ENCODE measurements at places on chromosomes 12 and 14.

DNA sequence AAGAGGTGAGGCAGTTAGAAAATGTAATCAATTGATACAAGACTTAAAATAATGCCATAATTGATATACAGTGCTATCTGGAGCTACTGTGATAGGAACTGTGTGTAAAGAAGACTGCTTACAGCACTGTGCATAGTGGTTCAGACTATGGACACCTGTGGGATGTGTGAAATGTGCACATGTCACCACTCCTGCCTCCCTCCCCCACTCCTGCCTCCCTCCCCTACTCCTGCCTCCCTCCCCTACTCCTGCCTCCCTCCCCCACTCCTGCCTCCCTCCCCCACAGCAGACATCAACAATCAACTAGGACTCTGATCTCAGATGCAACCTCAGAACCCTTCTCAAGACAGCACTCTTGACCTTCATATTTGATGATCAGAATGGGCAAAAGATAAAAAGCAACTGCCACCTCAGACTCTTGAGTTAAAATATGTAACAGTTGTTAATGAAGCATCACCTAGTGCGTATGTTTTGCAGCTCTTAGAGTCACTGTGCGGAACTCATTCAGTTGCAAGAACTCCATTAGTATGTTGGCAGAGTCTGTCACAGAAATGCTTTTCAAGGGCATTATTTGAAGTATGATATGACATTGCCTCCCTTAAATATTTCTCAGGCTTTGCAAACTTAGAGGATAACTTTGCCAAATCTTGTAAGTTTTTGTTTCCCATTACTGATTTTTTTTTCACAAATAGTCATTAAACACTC lies 255.2 kb upstream of the DDHD1 start:
- no peak for DNase-seq

GRCh38 chr14:52922656-52923055 lies 28.2 kb downstream of the FERMT2 start:
- DNase-seq, result no peak

- no peak for DNase-seq
Observed at GRCh38 chr12:87812030-87812429, 217.2 kb downstream of the C12orf50 start.

GRCh38 chr12:3456809-3457208 lies 34.2 kb upstream of the PRMT8 start:
- DNase-seq, result no peak

- no peak for DNase-seq
Observed at GRCh38 chr12:72286526-72286925, 14.4 kb downstream of the TRHDE start.

GRCh38 chr12:70319605-70320004 lies 46.5 kb upstream of the KCNMB4 start:
- no peak for DNase-seq

DNA sequence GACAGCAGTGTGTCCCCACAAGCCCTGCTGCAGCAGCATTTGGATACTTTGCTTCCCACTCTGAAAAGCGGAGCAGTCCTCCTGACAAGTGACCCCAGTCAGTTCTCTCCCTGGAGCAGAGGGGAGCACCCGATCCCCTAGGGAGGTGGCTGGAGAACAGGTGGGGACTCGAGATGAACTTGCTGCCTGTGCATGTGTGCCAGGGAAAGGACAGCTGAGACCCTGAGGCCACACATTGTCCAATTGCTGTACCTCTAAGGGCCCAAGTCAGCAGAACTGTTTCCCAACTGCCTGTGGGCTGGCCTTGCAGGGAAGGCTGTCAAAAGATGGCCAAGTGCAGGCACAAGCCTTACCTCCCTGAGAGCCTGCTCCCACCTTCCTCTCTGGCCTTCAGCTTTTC lies 55.1 kb downstream of the IFT43 start:
- DNase-seq, result no peak

GRCh38 chr12:114240288-114240687 lies 165.7 kb downstream of the TBX5 start:
- DNase-seq, result no peak

GRCh38 chr14:103121121-103121845 lies 2.0 kb upstream of the TNFAIP2 start:
- no peak for DNase-seq

- no peak for DNase-seq
Observed at GRCh38 chr12:60123557-60123956, 527.7 kb downstream of the SLC16A7 start.

- no peak for DNase-seq
Observed at GRCh38 chr14:54894995-54895394, 7.6 kb downstream of the GCH1 start.

- DNase-seq, result no peak
Observed at GRCh38 chr12:113385282-113385882, 18.3 kb downstream of the SDS start.

- no peak for DNase-seq
Observed at GRCh38 chr12:11707535-11707934, 58.1 kb downstream of the ETV6 start.

DNA sequence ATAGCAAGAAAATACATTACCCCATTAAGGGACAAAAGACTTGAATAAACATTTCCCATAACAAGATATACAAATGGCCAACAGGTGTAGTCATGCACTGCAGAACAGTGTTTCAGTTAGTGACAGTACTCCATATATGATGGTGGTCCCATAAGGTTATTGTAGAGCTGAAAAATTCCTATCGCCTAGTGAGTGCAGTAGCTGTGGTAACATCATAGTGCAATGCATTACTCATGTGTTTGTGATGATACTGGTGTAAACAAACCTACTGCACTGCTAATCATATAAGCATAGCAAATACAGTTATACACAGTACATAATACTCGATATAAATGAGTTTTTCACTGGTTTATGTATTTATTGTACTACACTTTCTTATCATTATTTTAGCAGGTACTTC lies 168.7 kb downstream of the C12orf75 start:
- no peak for DNase-seq

GRCh38 chr14:29955087-29955486 lies 27.4 kb upstream of the PRKD1 start:
- no peak for DNase-seq

DNA sequence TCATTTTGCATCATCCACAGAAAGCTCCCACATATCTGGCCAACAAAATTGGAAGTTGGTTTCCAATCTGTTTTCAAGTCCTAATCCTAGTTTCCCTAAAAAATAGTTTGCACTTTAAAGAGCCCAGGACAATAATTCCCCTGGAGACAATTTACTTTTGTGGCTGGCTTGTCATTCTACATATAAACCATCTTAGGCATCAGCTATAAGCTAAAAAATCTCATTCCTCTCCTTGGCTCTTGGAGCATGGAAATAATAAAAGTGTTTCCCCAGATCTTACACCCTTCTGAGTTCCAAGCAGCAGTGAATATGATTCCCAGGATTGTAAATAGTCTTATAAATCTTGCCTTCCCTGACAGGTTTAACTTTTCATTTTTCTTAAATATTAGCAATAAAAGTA lies 89.1 kb upstream of the NUDT4 start:
- no peak for DNase-seq

- DNase-seq, result no peak
Observed at GRCh38 chr12:79402606-79403005, 288.2 kb downstream of the PAWR start.

DNA sequence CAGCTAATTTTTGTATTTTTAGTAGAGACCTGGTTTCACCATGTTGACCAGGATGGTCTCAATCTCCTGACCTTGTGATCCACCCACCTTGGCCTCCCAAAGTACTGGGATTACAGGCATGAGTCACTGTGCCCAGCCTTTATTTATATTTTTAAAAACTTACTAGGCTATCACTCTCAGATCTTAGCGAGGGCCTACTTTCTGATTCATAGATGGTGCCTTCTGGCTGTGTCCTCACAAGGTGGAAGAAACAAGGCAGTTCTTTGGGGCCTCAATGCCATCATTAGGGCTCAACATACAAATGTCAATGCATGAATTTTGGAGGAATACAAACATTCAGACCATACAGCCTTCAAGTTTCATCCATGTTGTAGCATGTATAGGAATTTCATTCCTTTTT lies 2.4 kb upstream of the DGLUCY start:
- DNase-seq, result no peak

GRCh38 chr12:49661191-49661590 lies 37.8 kb downstream of the PRPF40B start:
- no peak for DNase-seq

- DNase-seq, result no peak
Observed at GRCh38 chr14:106681161-106681560, 1154.8 kb downstream of the TMEM121 start.

DNA sequence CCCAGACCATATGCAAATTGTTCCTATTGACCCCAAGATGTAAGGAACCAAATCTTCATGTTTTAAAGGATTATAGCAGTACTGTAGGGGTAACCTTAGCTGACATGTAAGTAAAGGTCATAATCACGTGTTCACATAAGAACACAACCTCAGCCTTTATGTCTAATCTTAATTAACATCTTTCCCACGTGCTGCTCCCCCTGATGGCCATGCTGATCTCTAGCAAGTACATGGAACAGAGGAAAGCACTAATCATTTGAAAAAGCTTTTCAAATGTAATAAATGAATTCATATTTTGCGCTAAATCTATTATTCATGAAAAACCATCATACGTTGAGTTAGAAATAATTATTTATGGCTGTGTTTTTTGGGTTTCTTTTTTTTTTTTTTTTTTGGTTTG lies 30.5 kb upstream of the ITPR2 start:
- no peak for DNase-seq

- no peak for DNase-seq
Observed at GRCh38 chr12:125890971-125891370, 825.7 kb downstream of the AACS start.

DNA sequence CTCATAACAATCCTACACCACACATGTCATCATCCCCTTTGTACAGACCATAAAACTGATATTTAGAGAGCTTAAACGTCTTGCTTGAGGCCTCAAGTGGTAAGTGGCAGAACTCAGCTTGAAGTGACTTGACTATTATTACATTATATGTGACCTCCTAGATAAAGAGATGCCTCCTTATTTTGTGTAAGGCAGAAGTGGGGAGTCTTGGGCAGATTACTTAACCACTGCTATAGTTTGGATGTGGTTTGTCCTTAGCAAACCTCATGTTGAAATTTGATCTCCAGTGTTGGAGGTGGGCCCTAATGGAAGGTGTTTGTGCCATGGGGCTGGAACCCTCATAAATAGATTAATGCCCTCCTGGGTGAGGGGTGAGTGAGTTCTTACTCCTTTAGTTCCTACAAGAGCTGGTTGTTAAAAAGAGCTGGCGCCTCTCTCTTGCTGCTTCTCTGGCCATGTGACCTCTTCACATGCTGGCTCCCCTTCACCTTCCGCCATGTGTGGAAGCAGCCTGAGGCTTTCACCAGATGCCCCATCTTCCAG lies 37.4 kb downstream of the RCOR1 start:
- no peak for DNase-seq

- DNase-seq, result no peak
Observed at GRCh38 chr12:105477873-105478272, 147.4 kb downstream of the C12orf75 start.

DNA sequence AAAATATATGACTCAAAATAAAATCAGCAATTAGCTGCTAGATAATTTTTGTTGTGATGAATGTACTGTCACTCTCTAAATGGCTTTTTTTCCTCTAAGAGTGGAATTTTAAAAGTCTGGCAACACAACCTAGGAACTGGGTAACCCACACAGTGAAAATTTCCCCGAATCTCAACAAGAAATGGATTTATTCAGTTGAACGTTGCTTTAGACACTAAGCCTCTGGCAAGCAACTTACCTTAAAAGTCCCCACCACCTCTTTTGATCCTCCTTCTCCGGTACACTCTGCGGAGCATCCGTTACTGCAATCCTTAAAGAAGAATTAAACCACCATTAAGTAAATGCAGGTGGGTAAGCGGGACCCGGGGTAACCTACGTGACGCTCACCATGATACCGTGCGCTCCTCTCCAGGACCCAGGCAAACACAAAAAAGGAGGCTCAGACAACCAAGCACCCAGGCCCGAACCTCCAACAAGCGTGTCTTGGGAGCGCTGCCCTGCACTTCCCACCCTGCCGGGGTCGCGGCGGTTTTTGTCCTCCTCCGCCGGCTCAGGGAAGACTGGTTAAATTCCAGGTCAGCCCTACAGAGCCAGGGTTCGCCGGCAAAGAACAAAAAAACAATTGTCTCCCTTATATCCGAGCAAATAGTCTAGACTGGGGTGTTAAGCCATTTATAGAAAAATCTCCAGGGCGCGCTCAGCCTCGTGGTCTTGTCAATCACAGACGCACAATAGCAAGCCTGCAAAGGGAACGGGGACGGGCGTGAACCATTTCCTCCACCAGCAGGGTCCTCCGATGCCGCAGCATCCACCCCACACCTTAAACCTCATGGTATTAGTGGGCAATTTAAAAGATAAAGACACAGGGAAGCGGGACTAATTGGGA lies 47.1 kb downstream of the BCAT1 start:
- DNase-seq, result no peak

GRCh38 chr14:102282751-102283465 lies 22.1 kb downstream of the MOK start:
- no peak for DNase-seq

DNA sequence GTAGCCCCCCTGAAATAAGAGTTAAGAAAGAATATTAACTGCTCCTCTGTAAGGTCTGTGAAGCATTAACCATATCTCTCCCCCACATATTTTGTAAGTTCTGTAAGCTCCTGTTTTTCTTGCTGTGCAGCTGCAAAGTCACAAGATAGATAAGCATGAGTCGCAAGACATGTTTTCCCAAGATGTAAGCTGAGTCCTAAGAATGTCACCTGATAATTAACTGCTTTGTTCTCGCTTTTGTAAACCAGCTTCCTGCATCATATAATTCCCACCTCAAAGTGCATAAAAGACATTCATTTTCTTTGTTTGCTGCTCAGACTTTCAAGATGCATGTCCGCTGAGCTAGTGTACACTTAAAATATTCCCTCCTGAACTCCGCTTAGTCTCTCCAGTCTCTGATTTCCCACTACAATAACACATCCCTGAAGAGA lies 27.0 kb upstream of the PHC1 start:
- DNase-seq, result no peak

GRCh38 chr14:79056879-79057278 lies 886.7 kb downstream of the NRXN3 start:
- DNase-seq, result no peak

- peak; percentile 38 for DNase-seq
Observed at GRCh38 chr14:105861985-105862465, 335.6 kb downstream of the TMEM121 start.

DNA sequence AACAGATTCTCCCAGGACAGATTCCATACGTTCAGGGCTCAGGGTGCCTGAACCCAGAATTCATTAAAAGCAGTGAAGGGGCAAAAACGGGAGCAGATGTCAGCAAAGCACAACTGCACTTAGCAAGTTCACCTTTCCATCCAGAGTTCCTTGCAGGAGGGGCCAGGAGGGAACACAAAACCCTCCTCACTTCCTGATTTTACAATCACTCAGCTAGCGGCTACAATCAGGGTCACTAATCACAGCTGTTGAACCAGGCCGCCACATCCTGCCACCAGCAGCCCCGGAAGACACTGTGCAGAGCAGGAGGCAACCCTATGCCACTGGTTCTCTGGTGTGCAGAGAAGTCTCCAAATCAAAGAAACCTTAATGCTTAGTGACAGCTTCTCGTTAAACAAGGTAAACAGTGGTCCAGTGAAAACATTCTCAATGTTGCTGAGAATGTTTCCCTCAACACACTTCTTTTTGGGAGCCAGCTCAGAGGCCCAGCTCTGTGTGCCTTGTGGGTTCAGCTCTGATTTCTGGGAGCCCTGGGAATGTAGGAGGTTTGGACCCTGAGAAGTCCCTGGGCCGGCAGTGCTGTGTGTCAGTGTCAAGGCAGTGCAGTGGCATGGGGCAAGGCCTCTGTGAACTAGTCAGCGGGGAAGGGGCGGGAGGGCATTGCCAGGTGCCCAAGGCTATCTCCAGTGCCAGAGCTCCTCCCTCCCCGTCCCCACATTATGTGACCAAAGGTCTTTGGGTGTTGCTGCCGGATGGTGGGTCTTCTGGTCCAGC lies 54.5 kb downstream of the VCPKMT start:
- peak; percentile 70 for DNase-seq
